ENCODE measurements at places on chromosomes 6 and 20.
A peak's percentile ranks its signal among the peaks of the same experiment; 100 is the strongest.

DNA sequence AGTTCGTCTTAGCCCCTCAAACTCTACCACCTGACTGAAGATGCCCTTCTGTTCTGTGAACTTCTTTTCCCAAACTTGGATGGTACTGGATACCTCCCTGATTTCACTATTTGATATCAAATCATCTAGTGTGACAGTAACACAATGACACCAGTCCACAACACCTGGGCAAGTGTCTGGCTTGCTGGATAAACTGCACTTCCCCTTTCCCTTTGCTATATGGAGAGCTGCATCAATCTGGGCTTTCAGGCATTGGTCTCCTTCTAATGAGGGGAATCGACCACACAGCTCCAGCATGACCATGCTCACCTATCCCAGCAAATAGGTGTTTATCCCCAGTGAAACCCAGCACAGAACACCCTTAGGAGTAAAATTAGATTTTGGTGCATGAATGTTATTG is 3.1 kb downstream of the F13A1 start:
- DNase-seq: no peak

DNA sequence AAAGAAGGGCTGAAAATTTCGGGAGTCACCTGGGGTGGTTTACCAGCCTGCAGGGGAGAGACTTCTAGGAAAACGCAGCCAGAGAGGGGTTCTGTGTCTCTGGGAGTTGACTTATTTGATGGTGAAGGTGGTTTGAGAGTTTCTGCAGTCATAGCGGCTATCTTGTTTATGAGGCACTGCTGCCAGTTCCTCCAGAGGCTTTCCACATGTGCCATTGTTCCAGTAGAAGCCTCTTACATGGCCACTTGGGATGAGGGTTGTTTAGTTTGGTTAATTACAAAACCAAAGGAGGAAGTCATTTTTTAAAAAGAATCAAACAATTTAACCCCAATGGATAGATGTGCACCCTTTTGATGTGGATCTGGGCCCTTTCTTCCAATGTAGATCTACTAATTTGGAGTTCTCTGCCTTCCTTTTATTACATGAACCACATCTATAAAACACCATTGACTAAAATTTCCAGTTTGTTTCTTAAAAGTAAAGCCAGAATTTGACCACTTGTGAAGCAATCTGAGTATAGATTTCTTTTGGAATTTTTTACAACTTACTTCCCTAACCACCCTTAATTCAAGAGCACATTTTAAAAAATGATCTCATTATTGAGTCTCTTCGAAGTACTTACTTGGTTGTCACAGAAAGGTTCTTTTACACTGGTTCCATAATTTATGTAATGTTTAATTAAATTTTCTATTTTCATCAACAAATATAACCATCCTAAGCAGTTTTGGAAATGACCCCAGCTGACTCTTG is 97.6 kb downstream of the TCP11 start:
- DNase-seq: no peak

DNA sequence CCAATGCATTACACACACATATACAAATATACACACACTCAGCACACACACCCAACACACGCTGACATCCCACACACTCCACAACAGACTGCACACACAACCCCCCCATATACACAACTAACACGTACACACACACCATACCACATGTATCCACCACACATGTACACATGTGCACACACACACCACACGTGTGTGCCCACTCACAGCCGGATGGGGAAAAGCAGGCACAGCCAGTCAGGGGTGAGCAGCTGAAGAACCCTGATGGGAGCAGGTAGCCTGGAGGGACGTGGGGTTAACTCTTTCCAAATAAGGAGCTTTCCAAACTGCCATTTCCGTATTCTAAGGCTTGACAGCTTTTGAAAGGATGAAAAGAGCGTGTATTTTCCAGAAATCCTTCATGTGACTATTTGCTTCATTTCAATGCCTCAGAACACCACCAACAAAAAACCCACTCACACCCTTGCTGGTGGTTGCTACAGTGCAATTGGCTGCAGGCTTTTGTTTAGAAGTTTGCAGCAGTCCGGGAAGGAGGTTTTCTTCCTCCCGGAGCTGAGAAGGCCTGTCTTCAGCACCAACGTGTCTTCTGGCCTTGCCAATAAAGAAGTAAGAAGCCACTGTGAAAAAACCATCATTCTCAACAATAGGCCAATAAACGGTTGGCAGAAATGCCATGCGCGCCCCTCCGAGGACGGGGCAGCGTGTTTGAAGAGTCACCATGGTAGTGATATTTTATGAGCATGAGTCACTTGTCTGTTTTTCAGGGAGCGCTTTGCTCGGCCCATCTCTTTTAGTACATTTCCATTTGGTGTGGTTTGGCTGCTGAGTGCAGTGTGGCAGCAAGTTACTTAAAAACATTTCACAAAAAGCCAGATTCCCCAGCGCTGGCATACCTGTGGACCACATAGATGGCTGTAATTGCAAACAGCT is 131.3 kb upstream of the GMDS start:
- no peak for DNase-seq

DNA sequence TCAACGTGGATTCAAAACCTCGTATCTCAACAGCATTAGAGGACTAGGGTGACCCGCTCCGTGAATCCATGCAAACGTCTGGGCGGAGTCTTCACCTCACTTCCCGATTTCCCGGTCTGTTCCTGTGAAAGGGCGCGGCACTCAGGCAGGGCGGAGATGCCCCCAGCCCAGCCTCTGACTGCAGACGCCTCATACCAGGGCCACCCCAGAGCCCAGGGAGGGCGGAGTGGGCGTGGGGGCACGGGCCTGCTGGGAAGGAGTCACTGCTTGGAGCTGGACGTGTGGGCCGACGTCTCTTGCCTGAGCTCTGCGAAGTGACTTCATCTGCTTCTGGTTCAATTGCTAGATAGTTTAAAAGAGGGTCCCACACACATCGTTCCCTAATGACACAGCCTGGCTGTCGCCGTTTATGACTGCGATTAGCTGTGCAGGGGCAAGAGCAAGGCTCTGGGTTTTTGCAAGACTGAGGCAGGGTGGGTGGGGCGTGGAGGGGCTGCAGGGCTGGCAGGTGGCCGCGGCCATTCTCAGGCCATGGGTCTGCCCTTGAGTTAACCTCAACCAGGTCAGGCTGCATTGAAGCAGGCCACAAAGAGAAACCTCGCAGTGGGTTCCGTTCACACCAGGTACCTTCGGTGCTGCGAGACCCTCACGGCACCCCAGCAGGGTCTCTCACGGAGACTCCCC is 15.0 kb downstream of the SMOC2 start:
- no peak for DNase-seq

DNA sequence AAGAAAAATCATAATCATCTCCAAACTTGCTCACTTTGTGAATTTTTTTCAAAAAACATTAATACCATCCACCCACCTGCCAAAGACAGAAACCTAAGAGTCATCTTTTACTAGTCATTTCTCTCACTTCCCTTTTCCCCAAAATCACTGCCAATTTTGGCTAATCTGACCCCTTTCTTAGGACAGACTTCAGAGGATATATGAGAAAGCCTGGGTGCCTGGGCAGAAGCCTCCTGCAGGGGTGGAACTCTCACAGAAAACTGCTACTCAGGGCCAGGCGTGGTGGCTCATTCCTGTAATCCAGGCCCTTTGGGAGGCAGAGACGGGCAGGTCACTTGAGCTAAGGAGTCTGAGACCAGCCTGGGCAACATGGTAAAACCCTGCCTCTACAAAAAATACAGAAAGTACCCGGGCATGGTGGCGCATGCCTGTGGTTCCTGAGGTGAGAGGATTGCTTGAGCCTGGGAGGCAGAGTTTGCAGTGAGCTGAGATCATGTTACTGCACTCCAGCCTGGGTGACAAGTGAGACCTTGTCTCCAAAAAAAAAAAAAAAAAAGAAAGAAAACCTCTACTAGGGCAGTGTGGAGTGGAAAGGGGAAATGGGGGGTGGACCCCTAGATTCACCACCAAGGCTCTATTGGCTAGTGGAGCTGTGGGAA is 3.8 kb downstream of the DEK start:
- no peak for DNase-seq

DNA sequence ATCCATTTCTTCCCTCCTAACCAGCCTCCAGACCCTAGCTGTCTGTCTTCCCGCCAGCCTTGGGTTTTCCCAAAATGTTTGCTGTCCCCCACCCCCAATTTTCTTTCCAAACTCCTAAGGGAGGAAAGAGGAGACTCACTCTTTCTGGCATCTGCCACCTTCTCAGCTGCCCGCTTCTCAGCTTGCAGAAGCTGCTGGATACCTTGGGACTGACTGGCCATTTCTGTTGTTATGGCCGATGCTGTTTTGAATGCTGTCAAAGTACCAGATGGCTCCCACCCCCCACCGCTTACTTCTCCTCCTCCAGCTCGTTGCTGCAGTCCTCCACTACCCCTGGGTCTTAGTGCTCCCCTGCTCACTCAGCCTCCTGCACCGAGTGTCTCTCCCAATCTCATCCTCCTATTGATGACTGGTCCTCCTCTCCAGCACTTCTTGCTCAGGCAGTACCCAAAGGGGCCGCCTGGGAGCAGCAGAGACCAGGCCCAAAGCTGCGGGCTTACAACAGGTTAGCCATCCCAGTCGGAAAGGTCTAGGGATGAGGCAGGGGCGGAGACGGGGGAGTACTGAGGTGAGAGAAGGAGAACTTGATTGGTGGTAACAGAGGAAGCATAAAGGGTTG is at the start of gene ATP6V1G2:
TSS of gene ATP6V1G2 (minus strand) at position 270 of the 619 bp plus-strand sequence. CDS start at position 221, 49 bp downstream.
- DNase-seq: peak; percentile 99

- no peak for DNase-seq
These were observed 91.7 kb upstream of the AKAP12 start for GRCh38 chr6:151148111-151148510.

GRCh38 chr6:165662749-165663376 is at the start of gene PDE10A:
Gene PDE10A (minus strand): TSS chr6:165663241. CDS start chr6:165662811, 430 bp downstream.
- no peak for DNase-seq

DNA sequence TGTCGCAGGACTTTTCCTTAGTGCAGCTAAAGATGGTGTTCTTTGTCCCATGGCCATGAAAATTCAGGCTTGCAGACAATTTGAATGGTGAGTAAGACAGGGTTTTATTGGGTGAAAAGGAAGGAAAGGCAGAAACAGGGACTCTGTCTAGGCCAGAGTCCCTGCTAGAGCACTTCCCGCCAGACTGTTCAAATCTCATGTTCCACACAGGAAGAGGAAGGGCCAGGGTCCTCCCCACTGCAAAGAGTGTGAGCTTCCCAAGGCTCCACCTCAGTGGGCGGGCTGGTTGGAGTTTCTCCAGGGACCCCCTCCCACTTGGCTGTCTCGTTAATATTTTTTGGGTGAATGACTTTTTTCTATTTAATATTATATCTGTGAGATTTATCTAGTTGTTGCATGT is 29.0 kb downstream of the COL19A1 start:
- DNase-seq: no peak

DNA sequence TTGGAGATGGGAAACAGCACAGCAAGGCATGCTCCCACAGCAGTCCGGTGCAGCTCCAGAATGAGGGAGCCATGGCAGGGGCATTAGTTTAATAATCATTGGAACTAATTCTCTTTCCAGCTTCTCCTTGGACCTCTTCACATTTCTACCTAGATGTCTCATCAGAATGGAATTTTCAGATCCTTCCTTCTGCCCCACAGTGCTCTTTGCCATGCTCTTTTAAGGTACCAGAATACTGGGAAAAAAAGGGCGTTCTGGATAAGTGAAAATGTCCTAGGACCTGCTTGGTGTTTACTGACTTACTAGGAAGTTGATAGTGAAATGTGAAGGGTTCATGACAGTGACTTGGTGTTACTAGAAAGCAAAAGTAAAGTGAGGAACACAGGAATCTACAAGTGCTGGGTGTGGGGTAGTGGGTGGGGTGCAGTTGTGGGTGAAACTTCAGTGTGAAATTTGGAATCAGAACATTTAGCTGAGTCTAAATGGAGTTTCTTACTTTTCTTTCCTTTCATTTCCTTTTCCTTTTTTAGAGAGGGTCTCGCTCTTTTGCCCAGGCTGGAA is 207.1 kb downstream of the ARID1B start:
- no peak for DNase-seq

DNA sequence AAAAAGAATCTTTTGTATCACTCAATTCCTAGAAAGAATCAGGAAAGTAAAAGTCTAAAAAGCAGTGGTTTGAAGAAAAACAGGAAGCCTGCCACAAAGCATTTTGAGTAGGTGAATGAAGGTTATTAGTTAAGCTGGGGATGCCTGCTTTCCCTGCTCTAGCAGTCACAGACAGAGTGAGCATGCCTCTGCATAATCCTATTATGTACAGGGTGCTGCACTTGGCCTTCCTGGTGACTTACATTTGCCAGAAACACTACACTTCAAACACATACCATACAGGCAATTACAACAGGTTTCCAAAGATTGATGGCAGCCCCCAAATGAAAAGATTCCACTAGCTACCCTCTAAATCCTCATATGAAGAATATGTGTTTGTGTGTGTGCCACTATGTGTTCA is 130.8 kb downstream of the TPBG start:
- DNase-seq: peak; percentile 6

- DNase-seq: peak; percentile 92
These were observed 18.5 kb downstream of the SNRPB start for GRCh38 chr20:2451939-2452732.

GRCh38 chr6:37088897-37089296 is 81.1 kb upstream of the PIM1 start:
- no peak for DNase-seq

- DNase-seq: no peak
These were observed 39.8 kb upstream of the NAA20 start for GRCh38 chr20:19977373-19977770.

GRCh38 chr6:141290941-141291721 is 841.6 kb upstream of the GJE1 start:
- DNase-seq: peak; percentile 63

DNA sequence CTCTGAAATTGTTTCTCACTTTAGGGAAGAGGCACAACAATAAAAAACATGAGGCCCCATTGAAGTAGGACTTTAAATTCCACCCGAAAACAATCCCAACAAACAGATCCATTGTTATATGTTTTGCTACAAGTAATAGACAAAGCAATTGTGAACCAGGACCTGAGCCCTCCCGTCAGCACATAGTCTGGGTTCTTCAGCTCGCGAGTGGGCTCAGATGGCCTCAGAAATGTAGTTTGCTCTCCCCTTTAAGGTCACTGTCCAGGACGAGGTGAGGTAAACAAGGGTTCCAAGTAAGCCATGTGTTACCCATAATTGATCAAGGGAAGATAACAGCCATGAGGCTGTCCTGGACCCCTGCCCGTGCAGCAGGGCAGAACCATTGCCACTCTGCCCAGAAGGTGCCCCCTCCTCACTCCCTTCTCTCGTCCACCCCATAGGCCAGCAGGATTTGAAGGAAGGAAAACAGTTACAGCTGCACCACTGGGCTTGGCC is 160.1 kb upstream of the QKI start:
- no peak for DNase-seq

DNA sequence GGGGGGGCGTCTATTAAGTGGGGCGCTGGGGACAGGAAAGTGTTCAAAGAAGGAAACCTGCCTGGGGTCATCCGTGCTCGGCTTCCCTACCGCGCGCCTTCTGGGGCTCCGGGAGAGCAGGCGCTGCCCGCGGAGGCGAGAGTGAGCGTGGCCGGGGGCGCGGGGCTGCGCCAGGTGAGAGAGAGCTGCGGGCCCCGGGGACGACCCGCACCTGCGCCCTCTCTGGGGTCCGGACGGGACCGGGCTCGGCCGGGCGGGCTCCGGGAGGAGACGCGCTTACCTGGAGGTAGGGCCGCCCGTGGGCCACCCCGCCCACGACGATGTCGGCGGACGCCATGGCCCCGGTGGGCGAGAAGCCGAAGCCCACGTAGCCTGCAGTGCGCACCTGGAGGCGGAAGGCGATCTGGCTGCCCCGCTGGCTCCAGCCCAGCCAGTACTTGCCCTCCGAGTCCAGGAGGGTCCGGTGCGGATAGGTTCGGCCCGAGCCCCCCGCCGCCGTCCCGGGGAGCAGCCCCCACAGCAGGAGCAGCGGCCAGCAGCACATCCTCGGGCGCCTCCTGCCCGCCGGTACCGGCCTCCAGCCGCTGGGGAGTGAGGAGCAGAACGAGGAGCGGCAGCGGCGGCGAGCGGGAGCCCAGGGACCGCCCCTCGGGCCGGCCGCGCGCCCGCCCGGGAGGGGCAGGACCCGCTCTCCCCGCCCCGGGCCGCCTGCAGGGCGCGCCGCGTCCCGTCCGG is at the start of gene MOXD1:
TSS of gene MOXD1 (minus strand) at position 593 of the 735 bp plus-strand sequence. CDS start at position 544, 49 bp downstream.
- no peak for DNase-seq

Data from NCI-H748 treated with DMSO at 0.1 percent for 48 hours (cell line).